Parietal lobe (tissue), 2 donors: ENCODE measurements at places on chromosomes 6 and 20. TPM values are rescaled to one million over a fixed set of nuclear protein-coding genes. Genes with fewer than 3 reads are reported as not detected.

Gene ZC3H12D
- total RNA-seq, result 0.31 TPM

Gene OR2B6
- not detected for total RNA-seq

Gene MAFB
- 9.4 TPM for total RNA-seq

Gene PLCB1
- 115 TPM for total RNA-seq

Gene SCRT2
- 6.3 TPM for total RNA-seq

Gene CRISP2
- total RNA-seq, result 0.31 TPM

Gene HUS1B
- 8.8 TPM for total RNA-seq

Gene RSPO3
- total RNA-seq, result 23.5 TPM

Gene OR12D3
- total RNA-seq, result not detected

Gene CAGE1
- not detected for total RNA-seq

Gene VARS2
- total RNA-seq, result 41.9 TPM

Gene VAPB
- total RNA-seq, result 30.7 TPM

Gene MEA1
- 27.9 TPM for total RNA-seq

Gene CTAGE9
- not detected for total RNA-seq

Gene PTCHD4
- 27.9 TPM for total RNA-seq

Gene BANF2
- not detected for total RNA-seq

Gene LAMA5
- total RNA-seq, result 44.4 TPM

Gene FRK
- 0.63 TPM for total RNA-seq

Gene OPRM1
- 0.94 TPM for total RNA-seq

Gene HNF4A
- total RNA-seq, result not detected

Gene INSM1
- 20.3 TPM for total RNA-seq

Gene CPXM1
- total RNA-seq, result 8.8 TPM

Gene PRSS35
- total RNA-seq, result 2.5 TPM

Gene NRSN1
- 31.6 TPM for total RNA-seq

Gene PKIG
- total RNA-seq, result 23.2 TPM

Gene SAMD3
- total RNA-seq, result 15.3 TPM

Gene DACT2
- total RNA-seq, result 1.3 TPM

Gene PLA2G7
- total RNA-seq, result 1.9 TPM

Gene ADAT2
- 7.5 TPM for total RNA-seq

Gene OR2H2
- not detected for total RNA-seq

Gene GMPR
- 0.63 TPM for total RNA-seq

Gene ACTL10
- total RNA-seq, result 1.6 TPM

Gene ADTRP
- total RNA-seq, result 3.1 TPM

Gene SLC35D3
- not detected for total RNA-seq

Gene LPA
- total RNA-seq, result 2.5 TPM

Gene TBC1D32
- 73.9 TPM for total RNA-seq

Gene RHAG
- 0.31 TPM for total RNA-seq

Gene HEY2
- 1.3 TPM for total RNA-seq

Gene PSMB9
- 0.94 TPM for total RNA-seq

Gene ARMH2
- not detected for total RNA-seq

Gene PRL
- not detected for total RNA-seq

Gene SYCP2
- 5.3 TPM for total RNA-seq

Gene SLC22A3
- total RNA-seq, result 1.3 TPM

Gene PREP
- total RNA-seq, result 43.8 TPM

Gene BPI
- total RNA-seq, result not detected

Gene FOXA2
- not detected for total RNA-seq

Gene FLRT3
- 21.9 TPM for total RNA-seq

Gene FAM120B
- 52.0 TPM for total RNA-seq

Gene LRRC73
- total RNA-seq, result 4.1 TPM

Gene NKX2-2
- total RNA-seq, result 0.31 TPM

Gene TRMT11
- total RNA-seq, result 34.4 TPM

Gene ULBP3
- total RNA-seq, result 6.3 TPM

Gene CITED2
- total RNA-seq, result 31.3 TPM

Gene CLPSL2
- not detected for total RNA-seq

Gene DEFB132
- not detected for total RNA-seq
